CD4-positive, alpha-beta T cell treated with Interleukin-4 for 4 hours (primary cell): ENCODE measurements at places on chromosomes 7 and 10.

DNA sequence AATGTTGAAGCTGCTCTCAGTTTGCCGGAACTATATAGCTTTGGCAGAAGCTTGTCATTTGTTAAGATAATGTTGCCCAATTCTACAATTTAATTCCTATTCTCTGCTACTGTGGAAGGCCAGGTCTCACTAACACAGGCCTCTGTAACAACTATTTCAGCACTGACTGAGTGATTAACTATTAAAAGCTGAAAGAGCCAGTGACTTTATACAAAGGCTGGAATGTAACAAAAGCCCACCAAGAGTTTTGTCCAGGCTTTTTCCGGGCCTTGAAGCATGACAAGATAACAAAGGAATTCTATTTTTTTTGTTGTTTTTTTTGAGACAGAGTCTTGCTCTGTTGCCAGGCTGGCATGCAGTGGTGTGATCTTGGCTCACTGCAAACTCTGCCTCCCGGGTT lies 795.6 kb downstream of the PHTF2 start:
- DNase-seq = no peak

GRCh38 chr7:103843689-103844480 lies 145.6 kb downstream of the RELN start:
- no peak for DNase-seq

DNA sequence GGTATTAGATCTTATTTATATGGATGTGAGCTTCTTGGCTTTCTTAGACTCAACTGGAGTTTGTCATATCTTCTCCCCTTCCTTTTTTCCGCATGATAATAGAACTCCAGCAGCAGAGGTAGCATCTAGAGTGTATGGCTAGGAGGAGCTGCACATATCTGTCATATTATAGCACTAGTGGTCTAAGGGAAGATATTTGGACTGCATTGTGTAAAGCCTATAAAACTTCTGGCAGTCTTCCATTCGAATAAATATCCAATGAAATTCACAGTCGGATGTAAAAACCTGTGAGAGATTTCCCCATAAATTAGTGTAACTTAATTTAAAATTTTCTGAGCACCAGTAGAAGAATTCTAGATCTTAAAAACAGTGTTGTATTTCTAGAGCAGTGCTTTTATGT lies 123.9 kb downstream of the PRKG1 start:
- DNase-seq = no peak

DNA sequence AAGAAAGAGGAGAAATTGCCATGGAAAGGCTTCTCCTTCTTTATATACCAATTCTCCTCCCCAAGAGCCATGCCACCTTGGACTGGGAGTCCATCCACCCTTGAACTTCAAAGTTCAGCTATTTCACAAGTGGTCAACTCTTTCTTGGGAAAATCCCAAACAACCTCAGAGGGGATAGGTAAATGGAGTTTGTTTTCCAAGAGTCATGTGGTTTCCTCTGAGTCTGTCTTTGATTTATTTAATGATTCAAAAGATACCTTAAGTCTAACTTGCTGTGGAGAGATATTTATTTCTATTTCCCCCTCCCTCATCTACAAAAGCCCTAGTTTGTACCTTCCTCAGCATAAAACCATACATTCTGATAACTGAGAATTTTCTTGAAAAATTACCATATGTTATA lies 758.6 kb upstream of the IGFBP3 start:
- DNase-seq = no peak

DNA sequence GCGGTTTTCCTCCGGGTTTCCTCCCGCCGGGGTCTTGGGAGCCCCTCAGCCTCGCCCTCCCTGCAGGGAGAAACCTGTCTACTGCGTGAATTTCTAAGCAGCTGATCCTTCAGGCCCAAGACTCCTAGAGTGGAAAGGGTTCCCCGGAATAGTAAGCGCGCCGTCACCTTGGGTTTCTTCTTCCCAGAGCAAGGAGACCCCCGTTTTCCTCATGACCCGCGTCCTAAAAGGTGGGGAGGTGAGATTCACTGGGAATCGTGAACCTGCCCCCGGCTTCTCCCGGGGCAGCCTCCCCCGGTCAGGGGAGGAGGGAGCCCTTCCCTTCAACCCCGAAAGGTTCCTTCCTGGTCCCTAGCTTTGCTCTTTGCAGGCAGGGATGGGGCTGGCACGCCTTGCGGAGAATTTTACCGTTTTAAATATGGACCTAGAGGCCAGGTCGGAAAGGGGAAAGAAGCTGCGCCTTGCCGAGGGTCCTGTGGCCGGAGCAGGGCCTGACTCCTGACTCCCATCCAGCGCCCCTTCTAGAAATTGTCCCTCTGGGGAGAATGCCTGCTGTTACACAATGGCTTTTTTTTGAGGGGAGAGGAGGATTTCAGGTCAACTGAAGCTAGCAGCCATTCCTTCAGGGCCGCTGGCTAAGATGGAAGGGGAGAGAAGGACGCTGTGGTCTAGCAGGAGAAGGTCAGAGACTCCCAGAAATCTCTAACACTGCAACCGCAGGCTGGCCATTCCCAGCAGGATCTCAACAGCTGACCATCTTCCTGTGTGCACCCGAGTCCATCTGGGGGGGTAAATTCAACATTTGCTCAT lies 11.6 kb upstream of the MNX1 start:
- DNase-seq = no peak

GRCh38 chr7:151814400-151815009 lies 62.4 kb downstream of the PRKAG2 start:
- no peak for DNase-seq

- no peak for DNase-seq
These were observed 634.7 kb downstream of the ARL4A start for GRCh38 chr7:13322126-13322525.

DNA sequence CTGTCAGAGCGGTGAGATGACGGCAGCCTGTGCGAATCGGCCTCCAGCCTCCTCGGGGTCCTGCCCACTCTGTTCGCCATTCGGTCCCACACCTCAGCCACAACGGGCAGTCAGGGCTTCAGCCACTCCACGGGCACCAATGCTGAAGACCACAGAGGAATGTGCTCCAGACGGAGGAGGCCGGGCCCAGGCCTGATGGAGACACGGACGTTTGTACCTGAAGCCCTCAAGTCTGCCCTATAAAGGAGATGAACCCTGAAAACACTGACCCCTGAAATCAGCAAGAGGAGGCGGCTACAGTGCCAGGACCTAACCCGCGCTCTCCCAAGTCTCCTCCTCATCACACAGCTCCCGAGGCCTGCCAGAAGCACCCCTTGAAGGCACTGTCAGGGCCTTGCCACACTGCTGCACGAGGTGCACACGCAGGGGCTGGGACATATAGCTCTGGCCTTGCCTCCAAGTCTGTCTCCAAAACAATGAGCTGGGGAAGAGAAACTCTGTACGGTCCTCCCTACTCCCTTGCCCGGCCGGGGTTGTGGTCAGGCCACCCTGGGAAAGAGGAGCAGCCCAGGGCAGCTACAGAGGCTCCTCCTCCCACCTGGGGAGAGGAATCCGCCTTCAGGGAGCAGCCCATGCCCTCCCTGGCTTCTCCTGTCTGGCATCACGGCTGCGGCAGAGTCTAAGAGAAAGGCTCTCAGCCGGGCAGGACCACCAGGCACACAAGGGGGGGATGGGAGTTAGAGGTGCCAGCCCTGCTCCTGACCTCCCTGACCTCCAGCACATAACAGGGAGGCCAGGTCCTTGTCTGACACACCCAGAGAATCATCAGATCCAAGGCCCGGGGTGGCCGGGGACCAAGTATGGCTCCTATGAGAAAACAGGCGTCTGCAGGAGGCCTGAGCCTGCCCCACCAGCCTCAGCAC lies 310.1 kb downstream of the PTPRN2 start:
- DNase-seq = no peak
